ENCODE measurements at places on chromosomes 4 and X.

DNA sequence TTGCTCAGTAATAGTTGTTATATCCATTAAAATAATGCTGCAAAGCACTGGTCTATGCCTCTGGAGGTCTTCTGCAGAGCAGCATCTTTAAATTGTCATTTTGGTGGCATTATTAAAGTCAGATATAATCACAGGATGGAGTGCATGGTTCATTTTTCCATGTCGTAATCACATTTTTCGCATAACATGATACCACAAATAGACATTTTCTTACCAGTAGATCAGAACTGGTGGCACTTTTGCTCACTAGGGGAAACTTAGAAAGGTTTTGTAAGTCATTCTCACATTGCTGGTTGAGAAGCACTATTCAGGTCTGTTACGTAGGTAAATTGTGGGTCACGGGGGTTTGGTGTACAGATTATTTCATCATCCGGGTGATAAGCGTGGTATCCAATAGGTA lies 484.5 kb upstream of the PRKX start:
- no peak for DNase-seq

GRCh38 chr4:145260091-145260490 lies 79.7 kb upstream of the OTUD4 start:
- DNase-seq = no peak

DNA sequence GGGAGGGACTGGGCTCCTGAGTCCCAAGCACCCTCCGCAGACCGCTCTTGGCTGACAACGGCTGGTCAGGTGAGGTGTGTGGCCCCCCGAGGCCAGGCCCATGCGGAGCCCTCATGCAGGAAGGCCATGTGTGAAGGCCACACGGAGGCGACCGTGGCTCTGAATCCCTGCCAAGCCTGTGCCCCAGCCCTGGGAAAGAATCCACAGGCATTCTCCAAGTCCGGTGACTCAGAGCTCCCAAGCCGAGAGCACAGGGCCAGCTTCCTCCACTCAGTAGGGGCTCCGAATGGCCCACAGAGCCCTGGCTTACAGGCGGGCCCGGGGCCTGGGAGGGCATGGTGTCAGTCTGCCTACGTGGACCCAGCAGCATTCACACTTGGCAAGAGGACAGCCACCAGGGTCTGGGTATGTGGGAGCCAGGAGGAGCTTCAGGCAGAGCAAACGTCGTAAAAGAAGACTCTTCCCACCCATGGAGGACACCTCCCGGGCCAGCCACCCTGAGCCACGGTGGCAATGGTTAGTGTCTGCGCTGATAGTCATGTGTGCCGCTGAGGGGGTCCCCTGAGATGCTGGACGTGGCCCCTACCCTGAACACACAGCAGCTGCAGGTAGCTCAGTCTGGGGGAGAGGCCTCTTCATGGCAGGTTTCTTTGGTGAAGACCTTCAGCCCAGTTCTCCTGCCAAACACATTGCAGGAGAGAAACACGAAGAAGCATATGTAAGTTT lies 105.7 kb downstream of the PSAPL1 start:
- DNase-seq = no peak

- DNase-seq = no peak
Measured at GRCh38 chr4:41212616-41213203, 1.6 kb downstream of the APBB2 start.

GRCh38 chrX:155056877-155057792 lies 13.8 kb downstream of the CMC4 start:
- no peak for DNase-seq

DNA sequence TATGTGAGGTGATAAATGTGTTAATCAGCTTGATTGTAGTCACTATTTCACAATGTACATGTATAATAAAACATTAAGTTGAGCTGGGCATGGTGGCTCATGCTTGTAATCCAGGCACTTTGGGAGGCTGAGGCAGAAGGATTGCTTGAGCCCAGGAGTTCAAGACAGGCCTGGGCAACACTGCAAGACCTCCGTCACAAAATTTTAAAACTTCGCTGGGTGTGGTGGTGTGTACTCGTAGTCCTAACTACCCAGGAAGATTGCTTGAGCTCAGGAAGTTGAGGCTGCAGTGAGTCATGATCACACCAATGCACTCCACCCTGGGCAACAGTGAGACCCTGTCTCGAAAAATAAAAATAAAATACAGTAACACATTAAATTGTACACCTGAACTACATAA lies 20.1 kb downstream of the LYAR start:
- DNase-seq = no peak
